Activated CD8-positive, alpha-beta memory T cell treated with anti-CD3 and anti-CD28 coated beads, Interleukin-2, amount 10 ng/mL, durations not matched to agents 7 days and 5 days (primary cell): ENCODE measurements at places on chromosomes 1 and 21. TPM values are rescaled to one million over a fixed set of nuclear protein-coding genes. Genes with fewer than 3 reads are reported as not detected.

CAPN8 gene
- total RNA-seq = not detected

DNALI1 gene
- total RNA-seq = 0.30 TPM

RBM15 gene
- total RNA-seq = 122 TPM

G0S2 gene
- total RNA-seq = 0.70 TPM

ADGRL4 gene
- total RNA-seq = not detected

TSACC gene
- not detected for total RNA-seq

S100B gene
- 1.5 TPM for total RNA-seq

ZBTB8B gene
- not detected for total RNA-seq

TMEM61 gene
- total RNA-seq = not detected

KCNJ6 gene
- total RNA-seq = not detected

SORT1 gene
- total RNA-seq = 8.5 TPM

PTPRC gene
- 556 TPM for total RNA-seq

SH2D5 gene
- not detected for total RNA-seq

AQP10 gene
- not detected for total RNA-seq

C1QA gene
- not detected for total RNA-seq

UBXN10 gene
- total RNA-seq = 1.1 TPM

KRTAP13-2 gene
- not detected for total RNA-seq

BGLAP gene
- total RNA-seq = 0.93 TPM

INTS11 gene
- 135 TPM for total RNA-seq

ABCB10 gene
- total RNA-seq = 35.0 TPM

MTR gene
- 43.5 TPM for total RNA-seq

MMEL1 gene
- total RNA-seq = not detected

TFF2 gene
- total RNA-seq = not detected

PROK1 gene
- not detected for total RNA-seq

KLHL12 gene
- total RNA-seq = 32.7 TPM

WNT2B gene
- total RNA-seq = 0.12 TPM

LCE1F gene
- total RNA-seq = not detected

TDRD5 gene
- total RNA-seq = not detected

SERTAD4 gene
- total RNA-seq = not detected

HAX1 gene
- total RNA-seq = 123 TPM

FCRL5 gene
- not detected for total RNA-seq

TNFRSF8 gene
- total RNA-seq = 3.8 TPM

MYBPH gene
- not detected for total RNA-seq

S100A12 gene
- total RNA-seq = not detected

ERRFI1 gene
- 0.53 TPM for total RNA-seq

NADK gene
- 100 TPM for total RNA-seq

APOBEC4 gene
- total RNA-seq = not detected

SYTL1 gene
- total RNA-seq = 85.3 TPM

OPTC gene
- total RNA-seq = not detected

SFN gene
- total RNA-seq = 0.73 TPM

FCGR3B gene
- not detected for total RNA-seq

COL24A1 gene
- not detected for total RNA-seq

SDHB gene
- 108 TPM for total RNA-seq

TBX15 gene
- not detected for total RNA-seq

LHX8 gene
- total RNA-seq = not detected

KLF17 gene
- total RNA-seq = not detected

C1orf141 gene
- total RNA-seq = not detected
